Inflammatory macrophage treated with lipopolysaccharide for 4 hours (primary cell): ENCODE measurements at places on chromosomes 1 and 21.

GRCh38 chr1:32404946-32405345, 10.7 kb upstream of the BSDC1 start:
- no peak for DNase-seq

DNA sequence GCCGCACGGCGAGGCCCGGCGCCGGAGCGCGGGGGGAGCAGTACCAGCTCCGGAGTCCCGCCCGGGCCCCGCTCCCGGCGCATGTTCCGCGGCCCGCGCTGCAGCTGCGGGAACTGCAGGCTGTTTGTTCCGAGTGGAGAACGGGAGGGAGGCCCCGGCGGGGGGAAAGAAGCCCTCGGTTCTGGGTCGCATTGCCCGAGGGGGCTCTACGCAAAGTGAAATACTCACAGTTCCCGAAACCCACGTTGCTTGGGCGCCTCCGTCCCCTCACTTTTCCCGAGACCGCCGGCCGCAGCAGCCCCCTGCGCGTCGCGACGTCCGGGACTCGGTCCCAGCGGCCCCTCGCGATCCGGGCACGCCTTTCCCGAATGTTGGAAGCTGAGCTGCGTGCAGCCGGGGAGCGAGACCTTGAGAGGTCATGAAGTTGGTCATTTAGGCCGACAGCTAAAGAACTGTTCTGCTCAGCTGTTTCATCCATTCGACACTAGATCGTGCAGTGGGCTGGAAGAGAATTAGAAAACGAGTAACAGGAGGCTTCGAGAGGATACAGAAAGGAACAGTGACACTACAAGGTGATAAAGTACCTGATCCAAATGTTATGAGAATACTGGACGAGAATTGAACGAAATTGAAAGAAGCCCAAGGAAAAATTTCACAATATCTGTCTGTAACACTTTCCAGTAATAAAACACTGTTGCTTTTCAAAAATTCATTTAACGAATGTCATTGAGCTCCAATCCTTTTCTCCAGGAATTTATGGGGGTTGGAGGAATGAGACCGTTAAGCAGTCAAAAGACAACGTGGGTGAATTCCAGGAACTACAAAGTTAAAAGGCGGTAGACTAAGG, 657 bp upstream of the LIN9 start:
- no peak for DNase-seq

DNA sequence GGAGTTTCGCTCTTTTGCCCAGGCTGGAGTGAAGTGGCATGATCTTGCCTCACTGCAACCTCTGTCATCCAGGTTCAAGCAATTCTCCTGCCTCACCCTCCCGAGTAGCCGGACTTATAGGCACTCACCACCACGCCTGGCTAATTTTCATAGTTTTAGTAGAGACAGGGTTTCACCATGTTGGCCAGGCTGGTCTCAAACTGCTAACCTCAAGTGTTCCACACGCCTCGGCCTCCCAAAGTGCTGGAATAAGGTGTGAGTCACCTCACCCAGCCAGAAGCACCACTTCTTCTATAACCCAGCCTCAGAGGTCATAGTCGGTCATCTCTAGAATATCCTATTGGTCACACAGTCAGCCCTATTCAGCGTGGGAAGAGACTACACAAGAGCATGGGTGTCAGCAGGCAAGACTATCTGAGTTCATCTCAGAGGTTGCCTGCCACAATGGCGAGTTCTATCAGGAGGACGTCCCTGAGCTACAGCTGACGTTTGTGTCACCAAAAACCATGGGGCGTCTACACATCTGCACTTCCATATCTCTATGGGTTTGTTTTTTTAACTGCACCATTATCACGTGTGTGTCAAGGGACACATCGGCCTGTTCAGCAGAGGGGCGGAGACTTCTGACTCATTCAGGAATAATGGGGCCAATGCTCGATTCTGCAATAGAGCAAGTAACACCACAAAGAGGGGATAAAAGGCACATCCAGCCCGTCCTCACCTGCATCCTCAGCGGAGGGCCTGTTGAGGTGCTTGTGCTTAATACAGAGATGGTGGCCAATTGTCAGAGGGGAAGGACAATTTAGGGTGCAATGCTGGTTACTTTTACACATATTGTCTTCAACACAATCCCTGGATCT, 256.3 kb upstream of the IRF2BP2 start:
- peak; percentile 99 for DNase-seq

DNA sequence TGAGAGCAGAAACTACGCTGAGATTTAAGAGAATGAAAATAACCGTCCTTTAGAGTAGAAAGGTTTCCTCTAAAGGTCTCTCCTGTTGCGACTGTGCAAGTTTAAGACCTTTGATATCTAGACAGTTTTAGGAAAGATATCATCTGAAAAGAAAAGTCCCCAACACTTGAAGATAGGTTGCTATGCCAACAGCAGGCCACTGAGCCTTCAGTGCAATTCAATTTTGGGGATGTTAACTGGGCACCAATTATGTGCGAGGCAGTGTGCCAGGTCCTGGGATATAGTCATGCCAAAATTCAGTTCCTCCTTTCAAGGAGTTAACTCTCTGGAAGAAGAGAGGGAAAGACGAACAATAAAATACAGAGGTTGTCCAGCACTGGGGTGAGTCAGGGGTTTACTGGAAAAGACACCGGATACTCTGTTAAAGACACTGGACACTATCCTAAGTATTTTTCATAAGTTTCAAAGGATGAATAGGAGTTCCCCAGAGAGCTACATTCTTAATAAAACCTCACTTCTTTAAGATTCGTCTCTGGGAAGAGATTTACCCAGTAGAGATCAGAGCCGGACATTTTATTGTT, 25.5 kb upstream of the ZNF281 start:
- DNase-seq = no peak

GRCh38 chr1:14263671-14264070, 334.8 kb upstream of the KAZN start:
- no peak for DNase-seq

GRCh38 chr1:47390843-47391242, 25.2 kb upstream of the FOXE3 start:
- no peak for DNase-seq

DNA sequence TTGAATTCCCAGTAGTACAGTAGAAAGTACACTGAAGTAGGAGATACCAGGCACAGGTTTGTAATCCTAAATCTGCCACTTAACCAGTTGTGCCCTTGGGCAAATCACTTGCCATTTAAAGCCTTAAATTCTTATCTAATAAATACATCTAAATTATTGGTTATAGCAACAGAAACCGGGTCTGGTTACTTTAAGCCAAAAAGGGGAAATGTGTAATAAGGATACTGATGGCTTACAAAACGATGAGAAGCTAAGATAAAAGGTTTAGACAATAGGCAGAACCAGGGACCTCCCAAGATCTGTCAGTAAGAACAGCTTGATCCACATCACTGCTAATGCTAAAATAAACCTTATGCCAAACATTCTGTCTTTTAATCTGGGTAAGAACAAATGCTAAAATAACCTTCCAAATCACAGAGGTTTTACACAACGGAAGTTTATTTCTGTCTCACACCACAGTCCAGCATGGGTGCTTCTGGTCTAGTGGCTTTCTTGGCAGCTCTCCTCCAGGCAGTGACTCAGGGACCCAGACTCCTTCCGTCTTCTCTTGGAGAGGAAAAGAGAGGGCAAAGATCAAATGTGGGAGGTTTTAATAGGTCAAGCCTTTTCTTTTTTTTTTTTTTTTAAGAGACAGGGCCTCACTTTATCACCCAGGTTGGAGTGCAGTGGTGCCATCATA, 16.5 kb upstream of the ZMYM1 start:
- DNase-seq = peak; percentile 75

- DNase-seq = peak; percentile 83
Measured at GRCh38 chr1:61828805-61829204, 86.5 kb downstream of the PATJ start.

- no peak for DNase-seq
Measured at GRCh38 chr1:154350383-154350782, 25.1 kb downstream of the ATP8B2 start.

DNA sequence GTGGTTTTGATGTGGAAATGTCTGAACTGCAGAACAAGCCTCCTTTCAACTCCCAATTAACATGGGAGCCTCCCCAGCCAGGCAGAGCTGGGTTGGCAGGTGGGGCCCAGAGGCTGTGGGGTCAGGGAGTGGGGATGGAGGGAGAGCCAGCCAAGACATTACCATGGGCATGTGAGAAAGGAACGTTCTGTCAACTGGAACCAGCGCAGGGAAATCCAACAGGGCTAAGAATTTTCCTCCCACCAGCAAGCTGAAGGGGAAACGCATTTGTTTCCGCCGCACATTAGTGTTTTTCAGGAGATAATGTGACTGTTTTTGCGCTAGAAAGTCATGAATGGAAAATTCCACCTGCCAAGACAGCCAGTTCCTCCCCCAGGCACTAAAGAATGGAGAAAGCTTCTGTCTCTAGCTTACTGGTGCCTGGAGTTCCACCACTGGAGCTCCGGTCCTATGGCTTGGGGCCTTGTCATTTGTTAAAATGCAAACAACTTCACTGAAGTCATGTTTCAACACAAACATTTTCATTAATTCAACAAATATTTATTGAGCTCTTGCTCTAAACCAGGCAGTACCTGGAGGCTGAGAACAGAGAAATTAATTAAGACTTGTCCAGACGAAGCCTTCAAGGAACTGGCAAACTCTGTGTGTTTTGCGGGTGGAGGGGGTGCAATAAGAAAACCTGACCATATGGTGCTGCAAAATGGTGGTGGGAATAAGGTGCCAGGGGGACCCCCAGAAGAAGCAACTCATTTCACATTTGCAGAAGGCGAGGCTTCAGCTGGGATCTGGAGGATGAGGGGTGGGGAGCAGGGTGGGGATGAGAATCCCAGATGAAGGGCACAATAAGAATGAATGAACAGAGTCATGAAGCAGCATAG, 305.1 kb downstream of the MATN1 start:
- DNase-seq = no peak

DNA sequence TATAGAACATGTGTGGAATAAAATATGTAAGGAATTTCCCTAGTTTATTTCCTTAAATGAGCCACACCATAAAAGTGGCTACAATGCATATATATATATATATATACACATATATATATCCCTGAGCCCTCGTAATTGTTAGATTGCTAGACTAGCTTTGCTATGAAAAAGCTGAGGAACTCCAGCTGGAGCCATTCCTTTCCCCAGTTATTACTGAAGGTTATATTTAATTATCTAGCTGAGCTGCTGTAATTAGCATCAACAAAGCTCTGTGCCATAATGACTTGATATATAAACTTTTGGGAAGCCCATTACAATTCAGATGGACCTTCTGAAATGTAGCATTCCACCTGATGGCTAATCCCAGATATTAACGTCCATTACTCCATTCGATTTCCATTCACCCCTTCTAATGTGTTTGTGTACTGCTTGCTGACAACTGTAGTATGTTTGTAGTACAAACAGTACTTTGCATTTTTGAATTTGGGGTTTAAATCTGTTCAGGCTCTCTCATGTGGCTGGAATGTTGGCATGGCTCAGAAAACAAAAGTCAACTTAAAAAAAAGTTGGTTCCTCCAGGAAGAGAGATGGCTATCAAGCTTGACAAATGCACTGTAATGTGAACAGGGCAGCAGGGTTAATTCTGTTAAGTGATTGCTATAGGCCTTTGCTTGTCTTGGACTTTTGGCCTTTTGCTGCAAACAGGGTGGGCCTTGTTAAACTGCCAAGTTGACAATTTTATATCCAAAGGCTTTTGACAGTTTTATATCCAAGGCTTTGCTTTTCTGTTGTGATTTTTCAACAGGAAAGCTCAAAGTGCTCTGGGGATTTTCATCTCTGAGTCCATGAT, 170.0 kb downstream of the LTN1 start:
- DNase-seq = no peak

DNA sequence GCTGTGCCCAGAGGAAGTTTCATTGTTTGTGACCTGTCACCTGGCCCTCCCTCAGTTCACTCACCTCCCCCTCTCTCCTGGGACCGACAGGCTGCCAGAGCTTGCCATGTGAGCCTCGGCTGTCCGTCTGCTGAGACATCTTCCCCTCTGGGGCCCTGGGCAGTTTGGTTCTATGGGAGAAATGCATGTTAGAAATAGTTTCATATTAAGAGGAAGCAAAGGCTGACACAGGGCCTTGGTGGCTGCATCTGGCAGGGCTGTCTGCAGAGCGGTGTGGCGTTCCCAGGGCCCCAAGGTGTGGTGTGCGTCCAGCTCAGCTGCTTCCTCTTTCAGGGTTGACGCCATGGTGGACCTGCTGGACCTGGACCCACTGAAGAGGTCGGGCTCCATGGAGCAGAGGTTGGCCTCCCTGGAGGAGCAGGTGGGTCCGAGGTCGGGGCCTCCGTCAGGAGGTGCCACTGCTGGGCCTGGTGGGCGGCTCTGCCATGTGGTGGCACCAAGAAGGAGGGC, 31.9 kb upstream of the LRRC3 start:
- DNase-seq = no peak

DNA sequence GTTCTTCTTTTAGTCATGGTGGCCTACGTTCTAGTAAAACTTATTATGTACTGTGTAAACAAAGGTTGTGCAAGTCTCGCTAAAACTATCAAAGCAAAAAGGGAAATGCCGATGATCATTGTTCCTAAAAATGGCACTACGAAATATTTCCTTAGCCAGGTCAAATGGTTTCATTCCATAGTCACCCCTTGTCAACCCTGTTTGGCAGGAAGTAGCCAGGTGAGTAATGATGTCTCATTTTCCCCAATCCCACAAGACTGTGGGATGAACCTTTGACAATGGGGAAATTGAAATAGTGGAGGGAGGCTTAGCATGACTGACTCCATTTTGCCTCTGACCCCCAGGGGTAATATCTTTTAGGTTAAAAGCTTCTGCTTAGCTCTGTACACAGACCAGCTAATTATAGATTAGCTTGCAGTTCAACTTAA, 5.6 kb upstream of the REN start:
- peak; percentile 54 for DNase-seq

DNA sequence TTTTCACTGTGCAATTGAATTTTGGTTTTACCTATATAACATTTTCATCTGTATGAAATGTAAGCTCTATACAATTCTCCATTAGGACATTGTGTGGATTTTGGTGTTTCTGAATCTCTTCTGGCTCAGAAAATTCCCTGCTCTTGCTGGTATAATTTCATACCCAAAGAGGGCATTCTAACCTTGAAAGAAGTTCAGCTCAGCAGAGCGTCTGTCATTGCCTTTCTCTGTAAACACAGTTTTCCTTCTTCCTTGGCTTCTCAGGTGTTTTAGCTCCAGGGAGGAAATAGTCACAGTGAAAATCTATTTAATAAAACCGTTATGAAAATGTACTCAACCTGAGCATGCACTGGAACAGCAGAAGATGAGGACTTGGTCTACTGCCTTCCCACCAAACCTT, 16.0 kb downstream of the DISC1 start:
- no peak for DNase-seq

- no peak for DNase-seq
Measured at GRCh38 chr1:47824716-47825115, 172.5 kb downstream of the TRABD2B start.

DNA sequence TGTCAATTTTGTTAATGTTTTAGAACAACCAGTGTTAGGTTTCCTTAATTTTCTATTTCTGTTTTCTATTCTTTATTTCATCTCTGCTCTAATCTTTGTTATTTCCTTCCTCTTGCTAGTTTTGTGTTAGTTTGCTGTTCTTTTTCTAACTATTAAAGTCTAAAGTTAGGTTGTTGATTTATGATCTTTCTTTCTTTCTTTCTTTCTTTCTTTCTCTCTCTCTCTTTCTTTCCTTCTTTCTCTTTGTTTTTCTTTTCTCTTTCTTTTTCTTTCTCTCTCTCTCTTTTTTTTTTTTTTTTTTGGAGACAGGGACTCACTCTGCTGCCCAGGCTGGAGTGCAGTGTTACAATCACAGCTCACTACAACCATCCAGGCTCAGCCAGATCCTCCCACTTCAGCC, 17.4 kb upstream of the KLF18 start:
- DNase-seq = no peak
